ENCODE measurements at places on chromosomes 3 and 15.
A peak's percentile ranks its signal among the peaks of the same experiment; 100 is the strongest.

GRCh38 chr15:65305150-65305758 is 777 bp downstream of the RNU5B-1 start:
- no peak for DNase-seq

DNA sequence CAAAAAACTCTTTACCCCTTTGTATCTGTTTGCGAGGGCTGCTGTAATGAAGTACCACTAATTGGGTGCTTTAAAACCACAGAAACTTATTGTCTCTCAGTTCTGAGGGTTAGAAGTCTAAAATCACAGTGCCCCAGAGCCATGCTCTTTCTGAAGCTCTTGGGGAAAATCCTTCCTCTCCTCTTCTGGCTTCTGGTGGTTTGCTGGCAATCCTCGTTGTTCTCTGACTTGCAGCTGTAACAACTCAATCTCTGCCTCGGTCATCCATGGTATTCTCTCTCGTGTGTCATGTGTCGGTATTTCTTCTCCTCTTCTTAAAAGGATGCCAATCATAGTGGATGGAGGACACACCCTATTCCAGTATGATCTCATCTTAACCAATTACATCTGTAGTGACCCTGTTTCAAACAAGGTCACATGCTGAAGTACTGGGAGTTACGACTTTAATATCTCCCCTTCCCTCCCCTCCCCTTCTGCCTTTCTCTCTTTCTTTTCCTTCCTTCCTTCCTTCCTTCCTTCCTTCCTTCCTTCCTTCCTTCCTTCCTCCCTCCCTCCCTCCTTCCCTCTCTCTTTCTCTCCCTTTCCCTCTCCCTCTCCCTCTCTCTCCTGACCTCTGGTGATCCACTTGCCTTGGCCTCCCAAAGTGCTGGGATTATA is 6.5 kb upstream of the ARL8B start:
- no peak for DNase-seq

GRCh38 chr3:119809249-119810017 is 27.5 kb downstream of the NR1I2 start:
- no peak for DNase-seq

DNA sequence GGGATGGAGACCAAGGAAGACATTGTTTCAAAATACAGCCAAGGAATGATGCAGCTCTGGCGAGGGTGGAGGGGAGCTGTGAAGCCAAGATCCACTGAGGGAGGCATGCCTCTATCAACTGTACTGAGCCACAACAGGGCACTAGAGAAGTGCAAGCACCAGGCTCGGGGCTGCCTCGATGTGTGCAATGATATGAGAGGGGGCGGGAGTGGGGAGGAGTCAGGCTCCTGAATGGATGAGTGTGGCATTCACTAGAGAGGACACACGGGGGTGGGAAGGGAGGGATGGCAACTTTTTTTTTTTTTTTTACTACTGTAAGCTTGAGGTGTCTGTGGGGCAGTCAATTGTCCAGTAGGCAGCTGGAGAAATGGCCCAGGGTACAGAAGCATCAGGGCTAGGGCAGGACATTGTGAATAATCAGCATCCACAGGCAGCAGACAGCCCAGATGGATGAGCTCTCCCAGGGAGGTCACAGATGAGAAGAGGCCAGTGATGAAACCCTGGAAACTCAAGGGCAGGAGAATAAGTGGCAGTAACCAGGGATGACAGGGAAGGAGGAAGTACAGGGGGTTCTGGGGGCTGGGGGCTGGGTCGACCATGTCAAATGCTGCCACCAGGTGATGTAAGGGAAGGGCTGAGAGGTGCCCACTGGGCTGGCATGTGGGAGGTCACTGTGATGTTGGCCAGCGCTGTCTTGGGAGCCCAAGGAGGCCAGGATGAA is 5.9 kb downstream of the STOML1 start:
- no peak for DNase-seq

- DNase-seq = peak; percentile 97
These were observed 79.6 kb downstream of the IGF2BP2 start for GRCh38 chr3:185744997-185745843.

DNA sequence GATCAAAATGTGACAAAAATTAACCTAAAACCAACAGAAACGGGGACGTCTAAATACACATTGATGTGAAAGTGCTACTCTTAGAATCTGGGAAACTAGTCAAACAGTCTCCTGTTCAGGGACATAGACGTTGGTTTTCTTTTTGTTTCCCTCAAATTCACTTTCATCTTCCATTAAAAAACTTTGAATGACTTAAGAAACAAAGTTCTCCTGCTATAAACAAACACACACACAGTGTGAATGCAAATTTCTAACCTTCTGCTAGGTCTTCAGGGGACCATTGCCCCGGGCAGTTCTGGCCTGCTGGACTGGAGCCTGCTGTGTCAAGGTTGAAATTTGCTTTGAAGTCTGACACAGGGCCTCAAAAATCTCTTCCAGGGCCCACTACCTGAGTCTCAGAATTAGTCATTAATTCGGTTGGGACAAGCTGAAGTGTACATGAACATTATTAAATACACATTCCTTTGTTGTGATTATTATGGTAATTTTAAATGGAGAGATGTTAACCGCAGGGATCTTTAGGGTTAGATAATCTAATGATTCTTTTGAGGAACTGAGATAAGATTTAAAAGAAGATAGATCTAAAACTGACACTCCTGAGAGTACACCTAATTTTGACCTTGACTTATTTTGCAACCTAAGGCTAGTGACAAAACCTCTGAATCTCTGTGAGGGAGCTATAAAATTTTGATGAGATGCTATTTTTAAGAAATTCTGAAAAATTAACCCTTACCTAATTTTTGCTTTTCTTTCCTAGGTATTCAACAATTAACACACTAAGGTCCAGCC is 1260.4 kb downstream of the ROBO1 start:
- DNase-seq = peak; percentile 79

- peak; percentile 50 for DNase-seq
These were observed 96.7 kb downstream of the CD47 start for GRCh38 chr3:107994181-107994580.

- peak; percentile 71 for DNase-seq
These were observed 106.7 kb downstream of the GHSR start for GRCh38 chr3:172341482-172342059.

- peak; percentile 47 for DNase-seq
These were observed 31.0 kb downstream of the GRIP2 start for GRCh38 chr3:14508966-14509795.
